ENCODE measurements at places on chromosomes 11 and 22. TPM values are rescaled to one million over a fixed set of nuclear protein-coding genes. Genes with fewer than 3 reads are reported as not detected.

GRCh38 chr11:70556884-70557741 lies 158.8 kb downstream of the CTTN start:
- no peak for DNase-seq

- DNase-seq, result no peak
These were observed 58.3 kb downstream of the TMPRSS5 start for GRCh38 chr11:113647856-113648255.

- DNase-seq, result no peak
These were observed 6.2 kb downstream of the ST14 start for GRCh38 chr11:130165601-130166456.

- DNase-seq, result no peak
These were observed 427.1 kb downstream of the DYNC2H1 start for GRCh38 chr11:103536335-103536722.

The OR6A2 gene
- 0.06 TPM for total RNA-seq

- DNase-seq, result no peak
These were observed 133.7 kb downstream of the BCR start for GRCh38 chr22:23313791-23314567.

The SULT4A1 gene
- total RNA-seq, result 0.43 TPM

GRCh38 chr11:85595285-85595884 lies 31.8 kb downstream of the DLG2 start:
- DNase-seq, result no peak

The KIRREL3 gene
- 0.66 TPM for total RNA-seq

The ASRGL1 gene
- total RNA-seq, result 110 TPM

The APOA4 gene
- not detected for total RNA-seq

Data from mucosa of gallbladder (tissue), 1 donor.